Skeletal muscle cell (primary cell): ENCODE measurements at places on chromosomes 1 and 21.

- DNase-seq = no peak
Observed at GRCh38 chr1:26373281-26373680, 731 bp upstream of the ZNF683 start.

DNA sequence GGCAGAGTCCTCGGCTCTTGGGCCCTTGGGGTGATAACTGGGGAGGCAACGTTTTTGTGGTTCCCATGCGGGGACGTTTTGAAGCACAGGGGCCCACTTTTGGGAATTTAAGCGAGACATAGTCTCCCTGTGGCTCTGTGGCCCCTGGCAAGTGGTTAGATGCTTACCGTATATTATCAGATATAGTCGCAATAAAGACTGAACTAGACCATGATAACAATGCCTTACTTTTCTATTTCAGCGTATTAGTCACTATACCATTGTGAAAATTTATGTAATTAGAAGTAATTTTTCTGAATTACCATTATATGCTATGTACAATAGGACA is 538 bp upstream of the RCAN1 start:
- no peak for DNase-seq

DNA sequence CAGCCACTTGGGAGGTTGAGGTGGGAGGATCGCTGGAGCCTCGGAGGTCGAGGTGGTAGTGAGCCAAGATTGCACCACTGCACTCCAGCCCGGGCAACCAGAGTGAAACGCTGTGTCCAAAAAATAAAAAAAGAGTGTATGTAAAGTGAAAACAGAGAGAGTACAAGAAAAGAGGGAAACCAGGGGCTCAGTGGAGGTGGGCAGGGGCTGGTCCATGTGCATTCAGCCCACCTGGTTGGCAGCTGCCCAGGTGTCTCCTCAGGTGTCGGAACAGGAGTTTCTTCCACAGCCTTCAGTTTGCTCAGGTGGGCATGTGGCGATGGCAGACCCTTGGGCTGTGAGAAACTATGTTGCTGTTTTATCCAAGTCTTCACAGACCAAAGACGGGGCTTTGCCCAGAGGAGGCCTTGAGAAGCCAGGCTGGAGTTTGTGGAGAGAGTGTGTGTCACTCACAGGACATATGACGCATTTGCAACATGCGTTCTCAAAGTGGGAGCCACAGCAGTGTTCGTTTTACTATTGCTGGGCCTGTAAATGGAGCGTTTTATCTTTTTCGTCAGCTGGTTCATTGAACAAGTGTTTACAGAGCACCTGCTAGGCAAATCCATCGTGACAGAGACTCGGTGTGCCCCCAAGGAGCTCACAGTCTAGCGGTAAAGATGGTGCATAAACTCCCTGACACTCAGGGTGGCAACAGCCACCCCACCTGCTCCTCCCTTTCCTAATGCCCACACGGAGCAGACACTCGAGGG is 22.4 kb upstream of the SAMD11 start:
- DNase-seq = no peak

- DNase-seq = peak; percentile 79
Observed at GRCh38 chr21:43340491-43341377, 86.2 kb downstream of the SIK1 start.

- no peak for DNase-seq
Observed at GRCh38 chr1:183194527-183195141, 8.6 kb downstream of the LAMC2 start.

GRCh38 chr1:234564035-234565029 is 45.6 kb downstream of the IRF2BP2 start:
- DNase-seq = peak; percentile 65

DNA sequence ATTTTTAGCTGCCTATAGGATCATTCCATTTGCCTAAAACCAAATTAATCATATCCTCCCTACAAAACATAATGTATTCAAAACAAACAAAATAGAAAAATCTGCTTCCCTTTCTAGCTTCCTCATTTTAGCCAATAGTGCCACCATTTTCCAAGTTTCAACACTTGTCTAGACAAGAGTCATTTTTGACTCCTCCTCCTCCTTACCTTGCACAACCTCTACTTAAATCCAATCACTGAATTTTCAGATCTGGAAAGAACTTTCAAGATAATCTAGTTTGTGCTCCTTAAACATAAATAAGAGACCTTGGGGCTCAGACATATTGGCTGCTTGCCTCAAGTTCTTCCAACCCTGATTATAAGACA is 7.4 kb downstream of the STX6 start:
- DNase-seq = no peak

DNA sequence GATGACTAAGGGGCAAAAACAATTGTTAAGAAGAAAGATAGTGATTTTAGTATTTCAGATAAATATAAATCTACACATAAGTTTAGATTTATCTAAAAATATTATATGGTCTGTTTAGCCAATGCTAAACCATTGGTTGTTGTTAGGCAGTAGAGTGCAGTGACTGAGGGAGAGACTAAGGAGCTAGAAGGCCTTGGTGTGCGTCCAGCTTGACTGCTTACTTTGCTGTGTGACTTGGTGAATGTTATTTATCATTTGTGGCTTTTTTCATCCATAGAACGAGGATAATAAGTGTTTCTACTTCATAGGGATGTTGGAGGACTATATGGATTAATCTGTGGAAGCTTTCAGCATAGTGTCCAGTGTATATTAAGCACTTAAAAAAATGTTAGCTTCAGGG is 264.7 kb upstream of the C1orf105 start:
- no peak for DNase-seq

- DNase-seq = no peak
Observed at GRCh38 chr1:236103059-236103458, 38.2 kb upstream of the NID1 start.

DNA sequence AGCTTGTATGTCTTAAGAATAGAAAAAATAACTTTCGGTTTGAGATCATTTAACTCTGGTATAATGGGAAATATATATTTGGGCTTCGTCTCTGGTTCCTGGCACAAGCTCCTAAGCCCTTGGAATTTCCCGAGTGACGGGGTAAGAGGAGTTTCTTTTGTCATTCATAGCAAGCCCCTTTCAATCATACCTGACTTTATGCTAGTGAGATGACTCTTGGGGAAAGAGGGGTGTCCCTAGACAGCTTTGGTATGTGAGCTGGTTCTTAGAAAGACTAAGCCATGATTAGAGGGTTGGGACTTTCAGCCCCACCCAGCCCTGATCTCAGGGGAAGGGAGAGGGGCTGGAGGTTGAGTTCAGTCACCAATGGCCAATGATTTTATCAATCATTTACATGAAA is 13.9 kb upstream of the MTARC1 start:
- no peak for DNase-seq

DNA sequence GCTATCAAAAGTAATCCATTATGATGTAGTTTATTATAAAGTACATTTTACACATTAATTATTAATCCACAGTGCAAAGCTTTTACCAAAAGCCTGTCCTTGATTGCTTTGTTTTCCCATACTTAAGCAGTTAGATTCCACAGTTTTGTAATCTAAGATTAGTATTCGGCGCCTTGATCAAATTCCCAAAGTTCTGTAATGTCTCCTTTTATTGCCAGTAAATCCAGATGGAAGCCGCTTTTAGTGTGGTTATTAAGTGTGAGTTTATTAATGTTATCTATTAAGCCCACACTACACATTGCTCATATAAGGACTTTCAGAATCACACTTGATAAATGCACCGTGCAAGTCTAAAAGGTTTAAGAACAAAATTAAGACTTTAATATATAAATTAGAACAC is 199.2 kb upstream of the PKN2 start:
- DNase-seq = no peak

- no peak for DNase-seq
Observed at GRCh38 chr1:216476341-216476740, 53.1 kb upstream of the USH2A start.
